ENCODE measurements at places on chromosomes 7 and 10.

DNA sequence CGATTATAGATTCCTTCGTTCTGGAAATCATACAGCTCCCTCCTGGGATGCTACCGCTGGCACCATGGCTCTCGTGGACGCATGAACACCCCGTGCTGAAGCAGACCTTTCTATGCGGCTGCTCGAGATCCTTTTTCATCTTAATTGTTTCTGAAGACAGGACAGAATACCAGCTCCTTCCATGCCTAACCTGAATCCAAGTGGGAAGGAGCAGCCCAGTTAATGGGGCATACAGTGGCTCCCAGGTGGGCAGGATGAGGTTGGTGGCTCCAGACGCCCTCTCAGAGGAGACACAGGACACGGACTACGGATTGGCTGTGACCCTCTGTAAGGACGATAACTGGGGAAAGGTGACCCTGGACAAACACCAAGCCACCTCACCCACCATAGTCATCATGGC, 18.4 kb upstream of the LOXL4 start:
- DNase-seq = no peak

- no peak for DNase-seq
Observed at GRCh38 chr7:88306590-88307048, at the start of gene STEAP4. STEAP4 (minus strand) TSS chr7:88306894; CDS start chr7:88284269, 22,625 bp downstream.

DNA sequence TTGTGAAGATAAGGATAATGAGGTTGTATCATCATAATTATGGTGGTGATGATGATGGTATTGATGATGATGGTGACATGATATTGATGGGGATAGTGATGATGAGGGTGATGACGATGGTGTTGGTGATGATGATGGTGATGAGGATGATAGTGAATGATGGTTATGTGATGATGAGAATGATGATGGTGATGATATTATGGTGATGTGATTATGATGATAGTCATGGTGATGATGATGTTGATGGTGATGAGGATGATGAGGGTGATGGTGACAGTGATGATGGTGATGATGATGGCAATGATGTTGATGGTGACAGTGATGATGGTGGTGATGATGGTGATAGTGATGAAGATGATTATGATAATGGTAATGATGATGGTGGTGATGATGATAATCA, 299.9 kb upstream of the ADARB2 start:
- DNase-seq = no peak

GRCh38 chr10:118072840-118073239, 26.1 kb upstream of the RAB11FIP2 start:
- no peak for DNase-seq

DNA sequence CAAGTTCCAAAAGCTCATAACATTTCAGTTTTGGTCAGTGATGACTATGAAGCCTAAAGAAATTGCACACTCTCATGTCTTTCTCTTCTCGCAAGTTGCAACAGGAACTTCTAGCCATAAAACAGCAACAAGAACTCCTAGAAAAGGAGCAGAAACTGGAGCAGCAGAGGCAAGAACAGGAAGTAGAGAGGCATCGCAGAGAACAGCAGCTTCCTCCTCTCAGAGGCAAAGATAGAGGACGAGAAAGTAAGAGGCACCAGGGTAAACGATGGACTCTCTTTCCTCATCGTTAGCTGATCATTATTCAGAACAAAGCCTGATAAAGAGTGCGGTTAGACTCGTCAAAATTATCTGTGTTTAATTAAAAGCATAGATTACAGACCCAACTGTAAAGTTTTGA, 94.7 kb downstream of the HDAC9 start:
- no peak for DNase-seq

DNA sequence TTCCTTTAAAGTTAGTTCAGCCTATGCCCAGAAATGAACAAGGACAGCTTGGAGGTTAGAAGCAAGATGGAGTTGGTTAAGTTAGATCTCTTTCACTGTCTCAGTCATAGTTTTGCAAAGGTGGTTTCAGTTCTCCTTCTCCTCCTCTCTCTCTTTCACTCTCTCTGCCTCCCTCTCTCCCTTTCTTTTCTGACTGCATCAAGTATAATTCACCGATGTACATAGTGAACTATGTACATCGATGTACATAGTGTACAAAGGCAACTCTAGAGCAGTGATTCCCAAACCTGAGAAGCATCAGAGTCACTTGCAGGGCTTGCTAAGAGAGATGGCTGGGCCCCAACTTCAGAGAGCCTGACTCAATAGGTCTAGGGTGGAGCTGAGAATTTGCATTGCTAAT, 1259.7 kb downstream of the TYW1 start:
- DNase-seq = no peak

DNA sequence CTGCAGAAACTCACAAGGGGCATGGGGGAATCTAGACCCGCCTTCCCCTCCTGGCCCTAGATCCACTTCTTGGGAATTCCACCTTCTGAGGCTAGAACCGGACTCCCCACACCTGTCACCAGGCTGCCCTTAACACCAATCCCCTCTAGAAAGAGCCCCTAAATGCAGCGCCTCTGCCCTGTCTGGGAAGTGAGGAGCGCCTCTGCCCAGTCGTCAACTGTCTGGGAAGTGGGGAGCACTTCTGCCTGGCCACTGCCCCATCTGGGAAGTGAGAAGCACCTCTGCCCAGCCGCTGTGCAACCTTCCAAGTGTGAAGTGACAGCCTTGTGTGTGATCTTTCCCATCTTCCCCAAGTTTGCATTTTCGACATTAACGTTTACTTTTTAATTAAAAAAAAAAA, 8.8 kb downstream of the RCC1L start:
- DNase-seq = no peak

GRCh38 chr10:114199239-114199638, 20.1 kb downstream of the TDRD1 start:
- no peak for DNase-seq

DNA sequence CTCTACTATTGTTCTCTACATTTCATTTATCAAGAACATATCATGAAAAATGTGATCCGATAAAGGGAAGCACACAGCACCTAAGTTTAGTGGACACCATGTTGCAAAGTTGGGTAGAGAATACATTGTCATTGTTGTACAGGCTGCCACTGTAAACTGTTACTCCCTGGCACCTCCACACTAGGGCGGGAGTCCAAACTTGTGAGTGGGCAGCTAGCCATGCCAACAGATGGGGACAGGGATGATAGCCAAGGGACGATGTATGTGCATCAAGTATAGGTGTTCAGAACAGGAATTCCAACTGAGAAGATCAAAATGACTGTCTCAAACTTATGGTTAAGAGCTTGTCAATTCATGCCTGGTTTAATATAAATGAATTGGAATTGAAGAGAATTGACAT, 31.1 kb upstream of the COMMD3 start:
- no peak for DNase-seq

GRCh38 chr7:131346885-131347592, 19.4 kb downstream of the MKLN1 start:
- DNase-seq = no peak

- DNase-seq = no peak
Observed at GRCh38 chr10:73898730-73899410, 12.1 kb upstream of the PLAU start.

DNA sequence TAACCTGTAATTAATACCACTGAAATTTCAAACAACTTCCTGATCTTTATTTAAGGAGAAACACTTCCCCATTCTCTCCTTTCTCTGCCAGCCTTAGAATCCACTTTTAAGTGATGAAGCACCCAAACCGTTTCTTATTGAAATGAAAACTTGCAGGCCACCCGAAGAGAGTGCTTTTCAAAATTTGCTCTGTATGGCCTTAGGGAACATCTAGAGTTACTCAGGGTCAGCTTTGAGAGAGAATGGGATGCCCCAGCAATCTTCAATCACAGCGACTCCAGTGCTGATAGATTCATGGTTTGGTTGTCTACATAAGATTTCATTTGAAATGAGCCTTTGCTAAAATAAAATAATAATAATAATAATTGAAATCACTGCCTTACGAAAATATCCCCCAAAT, 323.1 kb downstream of the PCLO start:
- no peak for DNase-seq

DNA sequence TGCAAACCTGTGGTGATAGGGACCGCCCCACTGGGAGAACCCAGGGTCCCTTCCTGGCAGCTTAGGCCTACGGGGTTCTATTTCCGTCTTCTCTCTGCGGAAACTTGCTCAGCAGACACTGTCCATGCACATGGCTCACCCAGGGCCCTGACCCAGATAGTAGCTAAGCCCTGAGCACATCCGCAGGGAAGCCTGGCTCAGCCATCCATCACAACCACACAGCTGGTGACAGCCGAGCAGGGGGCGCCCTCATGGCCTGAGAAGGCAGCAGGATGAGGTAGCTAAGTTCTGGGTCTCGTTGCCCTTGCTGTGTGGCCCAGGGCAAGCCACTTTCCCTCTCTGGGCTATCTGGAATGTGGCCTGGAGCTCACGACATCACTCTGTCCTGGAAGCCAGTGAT, 23.3 kb downstream of the NPTX2 start:
- DNase-seq = no peak

DNA sequence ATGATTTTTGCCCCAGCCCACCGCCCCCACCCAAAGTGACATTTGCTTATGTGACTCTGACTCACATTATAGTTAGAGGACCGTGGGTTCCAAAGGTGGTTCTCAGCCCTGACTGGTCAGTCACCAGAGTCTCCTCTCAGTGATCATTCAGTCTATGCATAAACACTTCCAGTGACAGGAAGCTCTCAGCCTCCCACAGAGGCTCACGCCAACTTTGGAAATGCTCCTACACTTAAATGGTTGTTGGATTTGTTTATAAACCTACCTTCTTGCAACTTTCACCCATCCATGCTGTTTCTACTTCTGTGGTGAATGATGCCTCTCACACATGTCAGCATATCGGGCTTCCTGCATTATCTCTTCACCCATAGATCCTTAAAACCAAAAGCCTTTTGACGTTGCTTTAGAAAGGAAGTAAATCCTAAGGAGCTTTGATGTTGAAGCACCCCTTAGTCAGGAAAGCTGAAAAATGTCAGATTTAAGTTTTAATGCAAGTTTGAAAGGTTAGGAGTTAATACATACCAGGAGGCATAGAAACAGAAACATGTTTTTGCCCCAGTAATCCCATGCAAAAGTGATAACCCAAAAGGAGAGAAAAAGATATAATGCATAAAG, 46.5 kb upstream of the FGL2 start:
- no peak for DNase-seq

DNA sequence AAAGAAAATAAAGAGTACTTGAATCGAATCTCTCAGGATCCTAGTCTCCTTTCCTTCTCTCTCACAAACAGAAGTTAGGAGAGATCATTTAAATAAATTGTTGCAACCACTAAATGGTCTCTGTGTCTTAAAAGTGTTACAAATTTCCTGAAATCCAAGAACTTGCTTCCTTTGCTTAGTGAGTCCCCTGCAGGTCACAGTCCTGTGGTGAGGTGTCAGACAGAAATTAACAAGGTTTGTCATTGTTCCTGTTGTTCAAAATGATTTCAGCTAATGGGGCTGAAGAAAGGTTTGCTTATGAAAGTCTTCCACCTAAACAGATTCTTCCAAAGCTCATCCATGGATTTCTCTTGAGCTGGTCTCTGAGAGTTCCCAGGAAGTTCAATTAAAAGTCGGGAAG, 151.6 kb upstream of the SLC26A5 start:
- no peak for DNase-seq

DNA sequence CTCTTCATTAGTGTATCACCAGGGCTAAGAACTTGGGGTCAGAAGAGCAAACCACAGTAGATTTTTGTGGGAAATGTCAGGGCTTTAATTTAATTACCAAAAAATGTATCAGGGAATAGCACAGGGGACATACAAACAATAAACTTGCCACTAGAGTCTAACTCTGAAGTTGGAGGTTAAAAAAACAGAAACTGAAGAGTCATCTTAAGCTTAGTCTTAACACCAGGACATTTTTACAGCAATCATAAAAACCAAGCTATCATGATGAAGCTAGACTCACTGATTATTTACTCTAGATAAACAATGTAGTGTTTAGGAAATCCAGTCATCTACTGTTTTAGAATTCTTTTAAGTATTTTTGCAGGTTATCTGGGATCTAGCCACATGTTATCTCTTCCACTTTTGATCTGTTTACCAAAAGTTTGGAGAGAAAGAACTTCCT, 48.4 kb upstream of the GLI3 start:
- DNase-seq = no peak

DNA sequence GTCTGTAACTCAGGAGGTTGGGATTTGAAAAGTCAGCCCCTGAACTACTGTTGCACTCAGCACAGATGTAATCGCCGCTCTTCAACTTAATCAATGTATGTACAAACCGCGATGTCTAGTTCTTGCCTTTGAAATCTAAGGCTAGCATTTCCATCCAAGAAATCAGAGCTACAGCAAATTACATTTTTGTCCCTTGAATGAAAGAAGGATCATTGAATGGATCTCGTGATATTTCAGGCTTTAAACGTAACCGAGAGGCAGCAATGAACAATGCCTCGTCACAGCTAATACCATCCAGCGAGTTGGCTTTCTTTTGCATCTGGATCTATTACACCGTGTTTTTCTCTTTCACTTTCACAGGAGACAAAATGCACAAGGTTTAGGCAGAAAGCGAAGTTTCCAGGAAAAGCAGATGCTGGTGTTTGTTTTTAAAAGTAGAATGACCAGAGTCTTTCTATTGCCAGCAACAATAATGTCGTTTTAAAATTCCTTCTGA, 5.5 kb downstream of the SKIDA1 start:
- DNase-seq = no peak

DNA sequence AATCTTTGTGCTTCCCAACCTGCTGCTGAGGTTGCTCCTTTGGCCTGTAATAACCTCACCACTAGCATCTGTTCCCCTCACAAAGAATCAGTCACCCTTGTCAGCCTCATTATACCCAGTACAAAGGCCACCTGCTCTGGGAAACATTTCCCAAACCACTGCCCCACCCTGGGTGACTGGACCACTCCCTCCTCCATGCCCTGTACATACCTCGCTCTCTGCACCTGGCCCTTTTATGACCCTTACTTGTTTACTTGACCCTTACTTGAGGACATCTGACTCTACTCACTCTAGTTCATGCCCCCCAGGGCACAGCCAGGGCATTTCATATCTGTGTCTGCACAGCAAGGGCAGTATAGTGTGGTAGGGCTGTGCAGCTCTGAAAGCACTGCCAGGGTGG, 21.4 kb upstream of the AOC1 start:
- DNase-seq = no peak

- DNase-seq = no peak
Observed at GRCh38 chr10:132496360-132497062, 41.1 kb upstream of the INPP5A start.

- DNase-seq = no peak
Observed at GRCh38 chr7:159191236-159191635, 46.6 kb upstream of the VIPR2 start.

DNA sequence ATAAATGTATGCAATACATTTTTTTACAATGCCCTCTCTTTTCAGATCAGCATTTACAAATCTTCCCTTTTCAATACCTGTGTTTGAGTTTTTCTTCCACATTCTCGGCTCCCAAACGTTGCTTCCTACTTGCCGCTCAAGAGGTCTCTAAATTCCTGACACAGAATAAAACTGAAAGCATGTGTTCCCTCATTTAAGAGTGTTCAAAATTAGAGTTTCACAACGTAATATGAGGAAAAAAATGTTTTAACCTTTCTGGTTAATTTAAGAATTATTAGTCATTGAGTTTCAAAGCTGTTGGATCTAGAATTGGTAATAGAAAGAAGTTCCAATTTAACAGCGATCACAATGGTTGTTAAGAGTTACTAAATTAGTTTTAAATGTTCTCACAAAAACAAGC, 100.4 kb downstream of the ARID5B start:
- no peak for DNase-seq
